ENCODE measurements at places on chromosomes 1 and 21.

- DNase-seq = no peak
Measured at GRCh38 chr1:22249928-22250680, 107.2 kb upstream of the WNT4 start.

DNA sequence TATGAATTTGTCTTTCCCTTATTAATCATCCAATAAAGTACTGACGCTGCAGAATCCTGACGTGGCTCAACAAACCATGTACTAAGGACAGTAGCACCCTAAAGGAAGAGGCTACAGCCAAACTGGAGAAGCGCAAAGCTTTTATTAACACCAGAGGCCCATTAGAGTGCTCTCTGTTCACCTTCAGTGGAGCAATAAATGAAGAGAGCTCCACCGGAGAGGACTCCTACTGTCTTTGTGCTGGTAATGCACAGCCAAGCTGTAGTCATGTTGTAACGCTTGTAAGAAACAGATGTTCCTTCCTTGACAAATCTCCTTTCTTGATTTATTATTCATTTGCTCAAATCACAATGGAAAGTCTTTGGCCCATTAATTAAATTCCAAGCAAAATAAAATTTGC is 220.7 kb upstream of the RRP15 start:
- no peak for DNase-seq

- no peak for DNase-seq
Measured at GRCh38 chr1:114482585-114482984, 28.4 kb downstream of the TRIM33 start.

- DNase-seq = no peak
Measured at GRCh38 chr1:179809506-179810366, 66.6 kb downstream of the FAM163A start.

GRCh38 chr1:37410815-37411214 is 63.6 kb upstream of the ZC3H12A start:
- DNase-seq = no peak

DNA sequence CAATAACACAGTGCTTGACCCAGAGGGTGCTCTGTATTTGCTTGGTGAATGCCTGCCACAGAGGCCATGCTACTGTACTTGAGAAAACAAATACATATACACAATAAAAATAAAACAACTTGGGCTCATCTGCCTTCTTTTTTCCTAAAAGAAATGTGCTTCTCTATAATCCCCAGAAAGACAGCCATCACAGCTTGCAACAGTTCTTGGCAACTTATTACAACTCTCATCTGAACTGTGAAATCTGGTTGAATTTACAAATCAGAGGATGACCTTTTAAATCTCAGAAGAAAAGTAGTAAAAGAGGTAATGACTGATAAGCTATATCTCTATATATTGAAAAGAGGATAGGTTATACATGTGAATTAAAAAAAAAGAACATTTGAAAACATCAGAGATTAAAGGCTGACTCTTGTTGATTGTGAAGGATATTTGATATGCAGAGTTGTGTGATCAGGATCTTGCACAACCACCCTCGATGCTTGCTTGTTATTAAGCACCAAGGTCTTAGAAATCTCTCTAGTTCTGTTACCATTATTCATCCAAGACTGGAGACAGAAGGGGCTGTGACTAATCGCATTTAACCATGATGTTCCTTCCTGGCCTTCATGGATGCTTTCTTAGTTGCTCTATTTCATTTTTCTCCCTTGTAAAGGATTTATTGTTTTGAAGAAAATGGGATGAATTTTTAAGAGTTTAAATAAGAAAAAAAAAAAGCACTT is 213.4 kb downstream of the APP start:
- DNase-seq = no peak

GRCh38 chr1:197994907-197995407 is 77.8 kb downstream of the LHX9 start:
- no peak for DNase-seq

DNA sequence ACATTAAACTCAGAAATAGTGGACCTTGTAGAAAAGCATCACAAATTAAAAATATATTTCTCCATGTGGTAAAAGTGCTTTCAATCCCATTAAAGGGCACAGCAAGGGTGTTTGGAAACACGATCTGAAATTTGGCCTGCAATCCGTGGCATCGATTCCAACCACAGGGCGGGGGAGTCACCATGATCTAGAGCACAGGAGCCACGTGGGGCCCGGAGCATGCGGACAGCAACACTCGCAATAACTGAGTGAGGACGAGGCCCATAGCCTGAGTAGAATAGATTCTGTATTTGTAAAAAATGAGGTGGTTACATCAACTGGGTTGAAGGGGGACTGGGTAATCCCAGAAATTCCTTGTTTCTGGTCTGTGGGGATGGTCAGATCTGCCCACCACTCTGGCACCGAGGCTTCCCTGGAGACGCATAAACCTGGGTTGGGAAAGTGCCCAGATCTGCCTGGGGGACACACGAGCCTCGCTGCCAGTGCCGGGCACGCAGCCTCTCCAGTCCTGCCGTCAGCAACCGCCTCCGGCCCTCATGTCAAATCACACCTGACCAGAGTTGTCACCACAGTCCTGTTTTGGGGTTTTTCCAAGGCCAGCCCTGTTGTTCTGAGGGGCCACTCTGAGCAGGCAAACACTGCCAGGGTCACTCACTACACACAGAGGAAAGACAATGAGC is 104.3 kb downstream of the PGBD5 start:
- no peak for DNase-seq

GRCh38 chr1:85178396-85178795 is 22.4 kb downstream of the SYDE2 start:
- no peak for DNase-seq

- DNase-seq = no peak
Measured at GRCh38 chr1:238469146-238469631, 578.5 kb upstream of the ZP4 start.

DNA sequence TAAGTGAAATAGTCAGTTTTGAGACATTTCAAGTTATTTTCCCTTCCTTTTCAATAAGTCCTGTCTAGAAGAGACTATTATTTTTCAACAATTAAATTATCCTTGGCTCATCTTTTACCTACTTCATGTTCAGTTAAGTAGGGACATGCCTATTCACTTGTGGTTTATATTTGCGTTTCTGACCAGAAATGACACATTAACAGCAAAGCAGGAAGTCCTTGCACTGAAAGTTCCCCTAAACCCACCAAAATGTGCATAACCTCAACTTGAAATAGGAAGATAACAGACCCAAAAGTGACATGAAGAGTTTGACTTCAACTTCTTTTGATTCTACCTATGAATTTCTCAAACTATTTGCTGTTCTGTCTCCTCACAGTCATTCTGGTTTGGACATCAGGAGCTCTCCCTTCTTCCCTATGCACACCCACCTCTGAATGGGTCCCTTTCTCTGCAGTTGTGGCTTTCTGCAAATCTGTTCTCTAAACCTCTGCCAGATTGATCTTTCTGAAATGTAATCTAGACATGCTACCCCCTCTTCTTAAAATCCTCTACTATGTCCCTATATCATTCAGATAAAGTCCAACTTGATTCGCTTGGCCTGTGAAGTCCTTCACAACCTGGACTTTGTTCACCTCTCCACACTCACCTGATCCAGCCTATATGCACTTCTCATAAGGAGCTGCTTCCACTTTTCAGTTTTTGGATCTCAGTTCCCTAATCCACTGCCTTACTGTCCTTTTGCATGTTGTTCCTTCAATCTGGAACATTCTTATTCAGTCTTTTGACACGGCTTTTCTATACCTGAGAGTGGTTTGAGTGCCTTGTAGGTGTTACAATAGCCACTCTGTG is 661.5 kb upstream of the ADGRL4 start:
- no peak for DNase-seq

DNA sequence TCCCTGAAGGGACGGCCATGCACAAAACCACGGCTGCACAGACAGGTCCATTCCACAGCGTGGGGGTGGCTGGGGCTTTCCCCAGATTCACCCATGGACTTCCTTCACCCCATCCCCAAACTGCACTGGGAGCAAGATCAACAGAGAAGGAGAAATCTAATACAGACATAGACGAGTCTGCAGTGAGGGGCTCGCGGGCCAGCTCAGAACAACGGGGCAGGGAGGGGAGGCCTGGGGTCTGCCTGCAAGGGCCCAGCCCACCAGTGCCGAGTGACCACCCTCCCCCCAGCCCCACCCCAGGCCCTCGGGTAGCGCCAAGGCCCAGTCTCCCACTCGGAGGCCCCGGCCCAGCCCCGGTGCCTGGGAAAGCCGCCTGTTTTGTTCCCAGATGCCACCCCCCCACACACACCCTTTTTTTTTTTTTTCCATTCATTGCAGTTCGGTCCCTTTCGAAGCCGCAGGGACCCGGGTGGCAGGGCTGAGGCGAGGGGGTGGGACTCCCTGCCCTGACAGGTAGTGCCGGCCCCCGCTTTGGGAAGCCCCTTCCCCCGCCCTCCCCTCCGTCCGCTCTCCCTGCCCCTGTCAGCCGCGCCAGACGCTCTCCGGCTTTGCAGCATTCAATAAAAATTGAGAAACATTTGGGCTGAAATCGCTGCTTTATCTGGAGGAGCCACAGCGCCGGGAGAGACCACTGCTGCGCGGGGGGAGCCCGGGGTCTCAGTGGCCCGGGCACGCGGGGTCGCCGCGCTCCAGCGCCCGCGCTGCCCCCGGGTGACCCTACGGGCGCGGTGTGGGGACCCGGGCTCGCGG is 543 bp upstream of the EPHB2 start:
- no peak for DNase-seq

GRCh38 chr1:92711473-92712165 is 73.3 kb downstream of the EVI5 start:
- no peak for DNase-seq

DNA sequence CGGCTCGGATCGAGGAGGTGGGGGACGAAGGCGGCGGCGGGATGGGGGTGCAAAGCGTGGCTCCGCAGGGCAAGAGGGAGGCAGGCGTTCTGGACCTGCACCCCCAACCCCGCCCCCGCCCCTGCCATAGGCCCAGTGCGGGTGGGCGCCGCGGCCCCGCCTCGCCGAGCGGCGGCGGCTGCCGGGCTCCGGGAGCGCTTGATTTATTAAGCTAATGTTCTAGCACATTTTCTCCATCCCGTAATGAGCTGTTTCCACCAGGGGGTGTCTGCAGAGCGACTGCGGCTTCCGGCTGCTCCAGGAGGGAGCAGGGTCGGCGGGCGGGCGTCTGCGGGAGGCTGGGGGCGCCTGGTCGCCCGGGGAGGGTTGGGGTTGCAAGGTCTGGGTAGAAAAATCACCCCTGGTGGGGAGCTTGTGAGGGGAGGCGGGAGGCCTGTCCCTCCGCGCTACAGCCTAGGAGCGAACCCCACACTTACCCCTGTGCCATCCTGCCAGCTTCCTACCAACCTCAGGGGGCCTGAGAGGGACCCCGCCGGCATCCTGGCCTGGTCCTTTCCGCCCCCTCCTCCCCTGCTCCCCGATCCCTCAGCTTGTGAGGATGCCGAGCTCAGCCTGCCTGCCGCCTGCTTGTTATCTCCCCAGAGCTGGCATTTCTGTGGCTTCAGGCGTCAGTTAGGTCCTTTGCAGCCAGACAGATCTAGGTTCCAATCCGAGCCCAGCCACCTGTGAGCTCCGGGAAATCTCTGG is 48.5 kb upstream of the ACOT11 start:
- no peak for DNase-seq

GRCh38 chr1:162197615-162198421 is 128.3 kb downstream of the NOS1AP start:
- DNase-seq = no peak

GRCh38 chr1:86773341-86774288 is 69.2 kb downstream of the SH3GLB1 start:
- no peak for DNase-seq

DNA sequence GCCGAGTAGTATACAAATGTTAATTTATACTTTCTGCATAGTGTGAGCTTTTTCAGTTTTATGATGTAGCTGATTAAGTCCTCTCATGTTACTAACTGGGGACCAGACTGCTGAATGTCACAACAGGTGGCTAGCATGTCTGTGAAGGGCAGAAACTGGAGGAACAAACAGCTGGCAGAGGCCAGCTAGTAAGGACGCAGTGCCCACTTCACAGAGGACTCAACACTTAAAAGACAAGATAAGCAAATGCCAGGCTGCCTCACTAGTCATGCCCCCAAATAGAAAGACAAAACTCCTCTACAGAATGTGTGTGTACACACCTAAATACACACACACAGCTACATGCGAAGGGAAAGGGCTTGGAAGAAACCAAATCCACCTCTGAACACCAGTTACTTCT is 73.8 kb upstream of the ZNF678 start:
- no peak for DNase-seq

GRCh38 chr1:46254668-46255067 is 7.1 kb downstream of the RAD54L start:
- DNase-seq = no peak

- no peak for DNase-seq
Measured at GRCh38 chr1:35085421-35085820, 6.2 kb downstream of the ZMYM1 start.

DNA sequence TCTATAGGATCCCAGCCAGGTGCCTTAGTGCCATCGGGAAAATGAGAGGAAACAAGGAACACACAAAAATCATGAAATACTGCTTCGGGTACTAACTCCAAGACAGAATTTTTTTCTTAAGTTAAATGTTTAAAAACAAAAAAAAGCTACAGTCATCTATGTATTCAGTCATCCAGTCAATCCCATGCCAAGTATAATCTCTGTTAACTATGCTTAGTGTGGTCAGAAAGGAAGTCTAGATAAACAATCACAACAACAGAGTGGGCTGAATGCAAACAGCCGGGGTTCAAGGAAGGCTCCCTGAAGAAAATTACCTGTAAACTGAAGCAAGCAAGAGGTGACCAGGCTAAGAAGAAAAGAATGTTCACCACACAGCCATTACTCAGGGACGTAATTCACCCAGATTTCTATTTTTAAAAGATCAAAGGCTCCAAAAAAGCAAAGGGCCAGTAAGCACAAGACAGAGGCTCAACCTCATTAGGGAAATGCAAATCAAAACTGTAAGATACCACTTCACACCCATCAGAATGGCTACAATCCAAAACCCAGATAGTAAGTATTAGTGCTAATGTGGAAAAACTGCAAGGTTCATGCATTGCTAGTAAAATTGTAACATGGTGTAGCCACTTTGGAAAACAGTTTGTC is 53.0 kb downstream of the RERE start:
- DNase-seq = no peak

GRCh38 chr1:43531107-43531905 is 623 bp downstream of the PTPRF start:
- no peak for DNase-seq

DNA sequence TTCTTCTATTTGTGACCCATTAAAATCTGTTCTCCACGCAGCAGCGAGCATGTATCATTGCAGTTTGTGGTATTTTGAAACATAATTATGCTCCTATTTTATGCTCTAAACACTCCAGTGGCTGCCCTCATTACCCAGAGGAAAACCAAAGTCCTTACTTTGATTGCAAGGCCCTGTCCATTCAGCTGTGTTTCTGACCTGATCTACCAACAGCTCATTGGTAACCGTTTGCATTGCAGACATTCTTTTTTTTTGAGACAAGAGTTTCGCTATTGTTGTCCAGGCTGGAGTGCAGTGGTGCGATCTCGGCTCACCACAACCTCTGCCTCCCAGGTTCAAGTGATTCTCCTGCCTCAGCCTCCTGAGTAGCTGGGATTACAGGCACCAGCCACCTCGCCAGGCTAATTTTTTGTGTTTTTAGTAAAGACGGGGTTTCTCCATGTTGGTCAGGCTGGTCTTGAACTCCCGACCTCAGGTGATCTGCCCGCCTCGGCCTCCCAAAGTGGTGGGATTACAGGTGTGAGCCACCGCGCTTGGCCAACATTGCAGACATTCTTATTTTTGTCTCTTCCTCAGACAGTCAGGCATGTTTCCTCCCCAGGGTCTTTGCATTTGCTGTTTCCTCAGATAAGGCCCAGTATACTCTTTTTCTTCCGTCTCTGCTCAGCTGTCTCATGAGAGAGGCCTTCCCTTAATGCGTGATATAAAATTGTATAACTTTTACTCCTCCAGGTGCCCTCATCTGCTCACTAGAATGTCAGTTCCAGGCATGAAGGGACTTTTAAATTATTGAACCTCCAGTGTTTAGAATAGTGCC is 32.5 kb downstream of the THRAP3 start:
- no peak for DNase-seq
